ENCODE measurements at places on chromosomes 7 and 10. TPM values are rescaled to one million over a fixed set of nuclear protein-coding genes. Genes with fewer than 3 reads are reported as not detected.
A peak's percentile ranks its signal among the peaks of the same experiment; 100 is the strongest.

- DNase-seq: no peak
Observed at GRCh38 chr10:46217752-46218453, 68.9 kb upstream of the ANTXRL start.

DNA sequence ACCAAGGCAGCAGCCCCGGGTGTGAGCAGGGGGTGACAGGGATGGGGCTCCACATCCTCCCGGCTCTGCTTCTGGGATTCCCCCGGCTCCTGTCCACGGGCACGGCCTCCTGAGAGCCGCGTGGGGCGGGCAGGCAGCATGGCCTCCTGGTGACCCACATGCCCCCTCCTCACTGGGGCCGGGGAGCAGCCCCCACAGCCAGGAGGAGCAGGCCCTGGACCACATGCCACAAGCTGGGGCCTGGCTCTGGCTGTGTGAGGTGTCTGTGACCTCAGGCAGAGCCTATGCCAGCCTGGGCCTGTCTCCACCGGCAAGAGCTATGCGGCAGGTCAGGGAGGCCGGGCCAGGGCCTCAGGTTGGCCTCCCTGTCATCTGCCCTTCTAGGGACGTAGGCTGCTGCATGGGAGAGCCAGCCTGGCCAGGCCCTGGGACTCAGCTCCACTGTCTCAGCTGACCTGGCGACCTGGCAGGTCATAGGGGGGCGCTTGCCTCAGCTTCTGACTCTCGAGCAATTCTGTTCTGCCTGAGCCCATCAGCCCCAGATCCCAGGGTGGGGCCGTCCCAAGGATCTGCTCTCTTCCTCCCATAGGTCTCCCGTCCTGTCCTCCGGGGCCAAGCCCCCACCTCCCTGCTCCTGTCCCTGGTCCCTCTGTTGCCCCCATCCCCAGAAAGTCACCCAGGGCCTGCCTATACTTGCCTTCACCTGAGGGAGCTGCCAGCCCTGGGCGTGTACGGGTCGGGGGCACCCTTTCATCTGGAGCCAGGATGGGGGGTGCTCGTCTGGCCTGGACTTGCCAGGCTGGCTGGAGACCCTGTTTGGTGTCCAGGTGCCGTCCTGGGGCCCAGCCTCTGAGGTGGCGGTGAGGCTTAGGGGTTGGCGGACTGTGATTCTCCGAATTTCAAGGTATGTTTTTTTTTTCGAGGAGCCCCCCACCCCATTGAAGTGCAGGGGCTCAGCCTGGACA lies 3.9 kb upstream of the TMEM184A start:
- peak; percentile 69 for DNase-seq

DNA sequence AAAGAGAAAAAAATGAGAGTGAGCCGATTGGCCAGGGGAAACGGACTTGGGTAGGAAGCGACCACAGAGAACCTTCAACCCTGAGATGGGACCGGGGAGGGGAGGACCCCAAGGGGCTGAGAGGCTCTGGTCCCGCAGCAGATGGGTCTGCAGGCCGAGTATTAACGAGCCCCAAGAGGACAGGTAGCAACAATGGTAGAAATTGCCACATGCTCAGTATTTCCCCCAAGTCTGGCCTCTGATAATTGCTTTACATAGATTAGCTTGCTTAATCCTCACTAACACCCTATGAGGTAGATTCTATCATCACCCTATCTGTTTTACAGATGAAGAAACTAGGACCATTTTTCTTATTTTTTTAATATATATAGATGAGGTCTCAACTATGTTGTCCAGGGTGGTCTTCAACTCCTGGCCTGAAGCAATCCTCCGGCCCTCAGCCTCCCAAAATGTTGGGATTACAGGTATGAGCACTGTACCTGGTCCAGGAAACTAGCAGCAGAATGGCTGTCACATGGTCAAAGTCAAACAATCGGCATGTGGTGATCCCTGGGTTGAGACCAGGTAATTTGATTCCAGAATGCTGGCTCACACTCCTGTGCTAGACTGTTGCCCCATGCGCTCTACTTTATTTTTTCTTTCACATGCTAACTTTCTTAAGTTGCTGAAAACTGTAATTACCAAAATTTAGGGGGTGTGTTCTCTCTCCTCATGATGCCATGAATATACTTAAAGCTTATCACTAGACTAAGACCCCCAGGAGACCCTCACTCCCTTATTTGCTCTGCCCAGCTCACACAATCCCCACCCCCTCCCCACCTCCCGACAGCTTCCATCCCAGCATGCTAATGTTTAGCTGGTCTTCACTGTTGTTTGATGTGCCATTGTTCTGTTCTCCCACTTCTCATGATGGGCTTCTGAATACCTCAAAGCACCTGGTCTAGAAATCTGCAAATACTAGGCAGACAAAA lies 67.9 kb upstream of the AFAP1L2 start:
- no peak for DNase-seq

- no peak for DNase-seq
Observed at GRCh38 chr7:74262639-74263398, 8.6 kb upstream of the RFC2 start.

DNA sequence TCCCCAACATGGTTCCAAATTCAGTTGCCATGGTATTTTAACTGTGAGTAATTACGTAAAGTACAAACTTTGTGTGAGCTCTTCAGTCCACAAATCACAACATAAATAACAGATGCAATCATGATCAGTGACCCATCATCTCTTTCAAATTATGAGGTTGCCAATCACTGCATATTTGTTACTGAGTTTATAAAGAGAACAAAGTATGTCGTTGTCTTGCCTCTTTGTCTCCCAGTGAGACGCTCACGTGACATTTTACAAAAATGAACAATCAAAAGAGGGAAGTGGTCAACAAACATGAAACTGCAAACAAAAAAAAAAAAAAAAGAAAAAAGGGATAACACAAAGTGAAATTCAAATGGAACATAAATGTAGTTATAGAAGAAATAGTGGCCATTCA lies 122.7 kb upstream of the PDSS1 start:
- DNase-seq: no peak

DNA sequence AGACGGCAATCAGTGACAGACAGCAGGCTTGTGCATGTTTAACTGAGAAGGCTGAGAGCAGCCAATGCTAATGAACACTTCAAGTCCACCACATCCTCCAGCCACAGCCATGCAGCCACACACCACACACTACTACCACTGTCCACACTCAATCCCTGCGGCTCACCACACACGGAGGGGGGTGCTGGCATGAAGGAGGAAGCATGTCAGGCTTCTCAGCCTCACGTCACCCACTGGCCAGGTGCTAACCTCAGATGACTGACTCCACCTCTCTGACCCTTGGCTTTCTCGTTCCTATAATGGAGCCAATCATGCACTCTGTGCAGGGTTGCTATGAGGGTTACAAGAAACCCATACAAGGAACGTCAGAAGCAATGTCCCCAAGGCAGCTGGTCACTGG lies 165.4 kb upstream of the RNF32 start:
- DNase-seq: no peak

DNA sequence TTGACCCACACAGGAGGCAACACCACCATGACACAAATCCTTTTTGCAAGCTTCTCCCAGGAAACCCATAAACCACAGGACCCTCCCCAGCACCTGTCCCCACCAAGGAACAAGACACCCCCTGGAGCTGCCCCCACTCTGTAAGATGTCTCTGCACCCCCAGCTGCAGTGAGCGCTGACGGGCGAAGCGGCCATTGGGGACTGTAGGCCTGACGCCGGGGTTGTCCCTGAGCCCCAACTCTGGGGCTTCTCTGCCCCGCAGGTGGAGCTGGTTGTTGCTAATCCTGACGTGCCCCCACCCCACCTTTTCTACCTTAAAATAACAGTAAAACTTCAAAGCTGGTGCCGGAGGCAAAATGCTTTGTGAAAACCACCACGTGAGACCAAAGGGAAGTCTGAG lies 94.7 kb upstream of the PPP2R2D start:
- DNase-seq: no peak

GRCh38 chr7:6379886-6380285 lies 67.9 kb downstream of the DAGLB start:
- DNase-seq: no peak

GRCh38 chr7:157692460-157693011 lies 355.7 kb downstream of the DNAJB6 start:
- no peak for DNase-seq

DNA sequence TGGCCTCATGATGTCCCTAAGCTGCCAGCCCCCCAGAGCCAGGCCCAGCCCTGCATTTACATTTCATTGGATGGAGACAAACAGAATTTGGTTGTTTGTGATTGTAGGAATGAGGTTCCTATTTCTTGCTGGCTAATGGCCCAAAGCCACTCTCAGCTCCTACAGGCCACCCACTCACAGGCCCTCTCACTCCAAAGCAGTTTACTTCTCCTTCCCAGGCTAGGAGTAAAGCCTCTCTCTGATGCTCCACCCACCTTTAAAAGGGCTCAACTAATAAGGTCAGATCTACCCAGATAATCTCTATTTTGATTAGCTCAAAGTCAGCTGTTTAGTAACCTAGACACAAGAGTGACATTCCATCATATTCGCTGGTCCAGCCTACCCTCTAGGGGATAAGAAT lies 11.2 kb upstream of the CUZD1 start:
- no peak for DNase-seq

GRCh38 chr7:132240262-132240661 lies 336.0 kb downstream of the PLXNA4 start:
- no peak for DNase-seq

- DNase-seq: peak; percentile 8
Observed at GRCh38 chr7:44534501-44534900, 6.6 kb downstream of the NPC1L1 start.

DNA sequence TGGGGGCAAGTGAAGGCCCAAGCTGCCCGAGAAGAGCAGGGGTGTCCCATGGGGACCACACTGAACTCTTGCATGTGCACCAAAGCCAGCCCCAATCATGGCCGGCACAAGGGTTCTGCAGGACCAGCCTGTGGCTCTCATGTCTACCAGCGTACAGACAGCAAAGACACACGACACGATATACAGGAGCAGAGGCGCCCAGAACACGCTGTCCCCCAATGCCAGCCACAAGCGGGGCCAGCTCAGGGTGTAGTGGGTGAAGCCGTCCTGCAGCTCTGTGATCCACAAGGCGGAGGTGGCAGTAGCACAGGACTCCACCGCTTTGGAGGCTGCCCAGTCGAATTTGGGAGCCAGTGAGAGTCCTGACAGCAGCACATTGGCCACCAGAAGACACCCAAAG lies 108.9 kb upstream of the PDSS1 start:
- no peak for DNase-seq

- DNase-seq: no peak
Observed at GRCh38 chr7:691361-692045, 35.0 kb upstream of the DNAAF5 start.

DNA sequence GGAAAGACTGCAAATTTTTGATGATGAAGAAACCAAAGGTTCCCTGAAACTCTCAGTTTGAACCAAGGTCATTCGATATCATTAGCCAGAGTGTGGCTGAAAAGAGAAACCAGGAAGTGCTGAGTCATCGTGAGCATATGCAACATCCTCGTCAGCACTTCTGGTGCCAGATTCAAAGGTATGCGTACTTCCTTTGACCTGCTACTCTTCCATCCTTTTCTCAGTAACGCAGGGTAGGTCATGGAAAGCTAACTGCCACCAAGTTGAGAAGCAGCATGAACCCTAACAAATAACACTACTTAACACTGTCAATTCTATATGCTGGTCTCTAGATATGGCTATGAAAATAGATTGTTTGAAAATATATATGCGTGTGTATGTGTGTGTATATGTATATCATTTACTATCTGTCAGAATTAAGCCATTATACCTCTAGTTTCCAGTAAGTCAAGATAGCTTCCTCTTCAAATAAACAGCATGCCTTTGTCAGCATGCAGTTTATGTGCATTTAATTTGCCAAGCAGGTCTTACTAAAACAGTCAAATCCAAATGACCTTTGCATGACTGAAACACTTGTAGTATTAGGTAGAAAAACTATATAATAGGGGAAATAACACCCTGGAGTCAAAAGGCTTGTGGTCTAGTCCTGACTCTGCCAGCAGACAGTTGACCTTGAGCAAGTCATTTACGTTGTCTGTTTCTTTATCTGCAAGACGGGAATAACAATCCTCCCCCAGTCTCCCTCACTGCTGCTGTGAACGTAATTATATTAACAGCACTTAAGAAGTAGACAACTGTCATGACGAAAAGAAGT lies 26.4 kb downstream of the CDK6 start:
- peak; percentile 91 for DNase-seq

DNA sequence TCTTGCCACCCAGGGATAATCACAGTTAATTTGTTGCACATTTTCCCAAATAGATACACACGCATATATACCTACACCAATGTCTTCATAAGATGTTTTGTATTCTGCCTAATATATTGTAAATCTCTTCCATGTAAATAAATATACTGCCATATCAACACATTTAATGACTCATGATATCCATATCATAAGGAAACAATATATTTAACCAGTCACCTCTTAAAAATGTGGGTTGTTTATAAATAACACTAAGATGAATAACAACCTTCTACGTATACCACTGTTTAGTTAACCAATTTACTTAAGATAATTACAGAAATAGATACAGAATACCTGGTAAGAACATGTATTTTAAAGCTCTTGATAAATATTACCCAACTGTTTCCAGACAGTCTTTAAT lies 38.2 kb downstream of the ELAPOR2 start:
- no peak for DNase-seq

DNA sequence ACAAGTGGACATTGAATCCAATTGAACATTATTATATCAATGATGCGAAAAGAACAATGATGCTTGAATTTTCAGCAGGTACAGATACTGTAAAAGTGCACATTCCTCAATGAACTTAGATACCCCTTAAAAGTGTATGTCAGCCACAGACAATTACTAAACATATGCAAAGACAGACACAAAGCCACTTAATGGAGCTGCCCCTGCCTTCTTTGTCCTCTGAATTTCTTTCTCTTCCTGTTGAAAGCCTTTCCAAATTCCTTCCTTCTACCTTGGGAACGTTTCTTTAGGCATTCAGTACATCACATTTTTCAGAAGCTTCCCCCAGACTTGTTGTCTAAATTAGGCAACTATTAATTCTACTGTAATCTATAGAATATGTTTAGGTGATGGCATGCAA lies 706.8 kb upstream of the MBL2 start:
- DNase-seq: no peak

DNA sequence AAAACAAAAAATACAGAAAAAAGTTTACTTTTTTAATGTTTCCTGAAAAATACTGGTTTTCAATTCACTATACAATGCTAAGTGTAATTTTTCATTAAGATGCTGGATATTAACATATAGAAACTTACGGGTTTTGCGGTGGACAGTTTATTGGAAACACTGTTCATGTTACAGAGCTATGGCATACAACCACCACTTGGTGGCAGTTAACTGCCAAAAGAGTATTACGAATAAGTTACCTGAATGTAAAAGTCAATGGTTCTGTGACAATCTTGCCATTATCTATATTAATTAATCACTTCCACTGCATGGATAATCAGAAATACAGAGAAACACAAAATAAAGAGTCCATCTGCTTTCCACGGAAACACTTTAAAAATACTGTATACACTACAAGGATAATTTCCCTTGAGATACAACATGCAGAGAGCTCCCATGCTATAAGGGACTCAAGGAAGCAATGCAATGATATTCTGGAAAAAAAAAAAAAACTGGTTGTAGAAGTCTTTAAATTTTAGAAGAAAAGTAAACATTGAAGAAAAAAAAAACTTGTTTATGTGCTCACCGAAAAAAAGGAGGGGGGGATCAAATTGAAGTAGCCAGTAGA lies 97.0 kb downstream of the TPK1 start:
- DNase-seq: peak; percentile 9

The PAPOLB gene
- total RNA-seq: under 0.01 TPM

The ST8SIA6 gene
- not detected for total RNA-seq

The TSPAN33 gene
- 1.8 TPM for total RNA-seq

The PLAC9 gene
- not detected for total RNA-seq

The PRLHR gene
- not detected for total RNA-seq

The BUD31 gene
- 52.3 TPM for total RNA-seq

The FGL2 gene
- total RNA-seq: not detected

The CYP2C18 gene
- total RNA-seq: not detected
